SK-N-DZ (cell line): ENCODE measurements at places on chromosomes 4 and X.

DNA sequence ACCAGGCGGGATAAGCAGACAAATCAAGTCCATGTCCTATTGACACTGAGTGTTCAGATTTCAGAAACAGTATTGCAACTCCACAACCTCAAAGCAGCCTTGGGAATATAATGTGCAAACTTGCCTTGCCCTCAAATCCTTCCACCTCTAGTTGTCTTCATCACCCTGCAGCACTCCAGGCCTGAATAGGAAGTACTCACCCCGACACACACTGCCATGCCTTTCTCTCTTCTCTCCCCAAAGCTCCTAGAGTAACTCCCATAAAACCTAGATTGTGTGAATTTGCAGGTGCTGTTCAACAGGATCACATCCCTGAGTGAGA, 19.6 kb downstream of the ACSL1 start:
- no peak for DNase-seq

- no peak for DNase-seq
Observed at GRCh38 chrX:124433186-124433585, 86.8 kb downstream of the SH2D1A start.

DNA sequence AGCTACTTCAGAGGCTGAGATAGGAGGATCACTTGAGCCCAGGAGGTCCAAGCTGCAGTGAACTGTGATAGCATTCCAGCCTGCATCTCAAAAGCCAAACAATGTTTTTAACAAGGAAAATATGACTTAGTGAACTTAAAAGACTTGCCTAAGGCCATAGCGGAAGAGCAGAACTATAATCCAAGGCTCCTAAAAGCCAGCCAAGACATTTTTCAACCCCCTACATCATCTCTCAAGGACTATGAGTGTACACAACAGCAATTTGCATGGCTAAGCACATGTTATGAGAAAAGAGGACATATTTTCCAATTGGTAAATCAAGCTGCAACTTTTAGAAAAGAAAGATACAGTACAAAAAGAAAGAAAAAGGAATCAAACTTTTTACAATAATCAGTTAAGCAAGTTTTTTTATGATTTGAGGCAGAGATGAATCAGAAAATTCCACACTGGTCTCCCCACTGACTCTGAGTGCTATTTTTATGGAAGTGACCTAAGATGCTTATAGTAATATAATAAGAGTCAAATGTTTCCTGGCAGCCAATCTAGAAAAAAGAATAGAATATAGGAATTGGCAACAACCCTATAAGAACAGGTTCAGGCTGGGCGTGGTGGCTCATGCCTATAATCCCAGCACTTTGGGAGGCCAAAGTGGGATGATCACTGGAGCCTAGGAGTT, 9.8 kb upstream of the ACOT9 start:
- no peak for DNase-seq

- DNase-seq: no peak
Observed at GRCh38 chr4:24279469-24279868, 304.9 kb downstream of the DHX15 start.

- no peak for DNase-seq
Observed at GRCh38 chrX:47390780-47391179, 20.4 kb downstream of the ZNF157 start.

DNA sequence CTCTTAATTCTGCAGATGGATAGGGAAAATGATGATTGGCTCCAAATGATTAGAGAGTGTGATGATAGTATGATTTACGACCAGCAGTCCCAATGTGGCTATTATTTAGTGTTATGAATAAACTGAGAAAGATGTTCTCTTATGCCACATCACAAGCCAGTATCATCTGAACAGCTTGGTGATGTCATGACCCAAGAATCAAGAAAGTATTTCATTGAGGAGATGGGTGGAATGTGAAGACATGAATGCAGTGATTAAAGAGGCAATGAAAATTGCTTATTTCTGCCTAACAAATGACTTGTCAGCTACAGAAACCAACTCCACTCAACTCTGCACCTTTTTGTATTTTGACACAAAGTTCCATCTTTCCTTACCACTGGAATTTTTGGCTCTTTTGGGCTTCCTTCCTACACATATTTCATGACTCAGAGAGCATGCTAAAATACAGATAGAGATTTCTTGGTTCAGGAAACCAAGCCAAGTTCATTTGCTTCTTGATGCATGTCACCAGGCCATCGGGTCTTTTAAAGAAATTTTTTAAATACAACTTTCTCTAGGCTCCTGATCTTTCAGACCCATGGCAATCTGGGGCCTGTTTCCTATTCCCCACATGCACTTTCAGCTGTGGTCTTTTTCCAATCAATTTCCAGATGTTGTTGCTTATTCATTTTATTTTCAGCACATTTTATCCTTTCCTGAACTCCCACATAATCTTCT, 174.2 kb downstream of the HHIP start:
- no peak for DNase-seq

- DNase-seq: no peak
Observed at GRCh38 chrX:100407784-100408712, 2.0 kb downstream of the PCDH19 start.

DNA sequence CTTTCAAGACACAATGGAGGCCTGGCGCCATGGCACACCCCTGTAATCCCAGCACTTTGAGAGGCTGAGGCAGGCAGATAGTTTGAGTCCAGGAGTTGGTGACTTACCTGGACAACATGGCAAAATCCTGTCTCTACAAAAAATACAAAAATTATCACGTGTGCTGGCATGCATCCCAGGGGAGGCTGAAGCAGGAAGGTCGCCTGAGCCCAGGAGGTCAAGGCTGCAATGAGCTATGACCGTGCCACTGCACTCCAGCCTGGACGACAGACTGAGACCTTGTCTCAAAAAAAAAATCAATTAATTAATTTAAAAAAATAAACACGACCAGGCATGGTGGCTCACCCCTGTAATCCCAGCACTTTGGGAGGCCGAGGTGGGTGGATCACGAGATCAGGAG, 2.0 kb upstream of the CTPS2 start:
- no peak for DNase-seq
